Activated CD4-positive, alpha-beta T cell treated with anti-CD3 and anti-CD28 coated beads, Interleukin-2, amount 10 ng/mL, durations not matched to agents 7 days and 5 days (primary cell): ENCODE measurements at places on chromosomes 16 and 17.

DNA sequence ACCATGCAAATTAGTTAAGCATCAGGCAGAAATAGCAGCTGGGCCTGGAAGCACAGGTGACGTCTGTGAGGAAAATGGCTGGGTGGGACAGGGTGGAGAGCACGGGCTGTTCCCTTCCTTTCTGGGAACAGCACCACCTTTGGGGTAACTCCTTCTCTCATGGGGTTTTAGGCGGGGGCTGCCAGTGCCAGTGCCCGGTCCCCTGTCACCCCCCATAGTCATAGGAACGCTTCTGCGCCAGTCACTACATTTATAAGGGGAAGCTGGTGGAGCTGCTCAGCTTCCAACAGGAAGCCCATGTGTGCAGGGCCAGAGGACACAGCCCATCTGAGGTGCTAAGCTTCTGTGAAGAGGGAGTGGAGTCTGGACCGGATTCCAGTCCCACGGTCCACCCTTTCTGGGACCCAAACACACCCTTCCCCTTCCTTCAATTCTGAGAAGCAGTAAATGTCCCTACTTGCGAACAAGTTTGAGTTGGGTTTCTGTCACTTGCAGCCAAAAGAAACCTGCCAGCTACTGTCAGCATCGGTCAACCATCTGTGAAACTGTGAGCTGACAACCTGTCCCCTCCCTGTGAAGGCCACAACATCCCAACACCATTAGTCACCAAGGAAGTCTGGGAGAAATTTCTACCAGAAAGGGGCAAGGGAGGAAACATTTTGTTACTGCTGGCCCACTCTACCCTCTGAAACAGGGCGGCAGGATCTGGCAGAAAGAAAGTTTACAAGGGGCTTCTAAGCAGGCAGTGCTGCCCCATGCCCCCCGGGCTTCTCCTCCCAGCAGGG lies 86.0 kb upstream of the AMZ2 start:
- no peak for DNase-seq

DNA sequence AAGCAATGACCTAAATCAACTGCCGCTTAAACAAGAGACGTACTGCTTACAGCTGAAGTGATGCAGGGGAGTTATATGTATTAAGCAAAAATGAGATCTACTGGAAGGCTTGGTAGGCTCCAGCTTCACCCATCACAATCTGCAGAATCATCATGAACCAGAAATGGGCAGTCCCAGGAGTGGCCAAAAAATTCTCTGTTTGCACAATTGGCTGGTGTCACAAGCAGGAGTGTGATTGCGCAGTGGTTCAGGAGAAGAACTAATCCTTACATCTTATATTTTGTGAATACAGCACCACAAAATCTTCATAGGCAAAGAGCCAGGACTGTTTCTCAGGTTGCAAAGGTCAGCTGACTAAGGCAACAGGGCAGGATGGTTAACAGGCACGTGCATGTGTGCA lies 75.9 kb downstream of the CES1 start:
- DNase-seq = no peak

GRCh38 chr17:69540356-69540755 lies 125.9 kb downstream of the MAP2K6 start:
- DNase-seq = no peak

- no peak for DNase-seq
These were observed 2.3 kb downstream of the PAFAH1B1 start for GRCh38 chr17:2595716-2596115.

DNA sequence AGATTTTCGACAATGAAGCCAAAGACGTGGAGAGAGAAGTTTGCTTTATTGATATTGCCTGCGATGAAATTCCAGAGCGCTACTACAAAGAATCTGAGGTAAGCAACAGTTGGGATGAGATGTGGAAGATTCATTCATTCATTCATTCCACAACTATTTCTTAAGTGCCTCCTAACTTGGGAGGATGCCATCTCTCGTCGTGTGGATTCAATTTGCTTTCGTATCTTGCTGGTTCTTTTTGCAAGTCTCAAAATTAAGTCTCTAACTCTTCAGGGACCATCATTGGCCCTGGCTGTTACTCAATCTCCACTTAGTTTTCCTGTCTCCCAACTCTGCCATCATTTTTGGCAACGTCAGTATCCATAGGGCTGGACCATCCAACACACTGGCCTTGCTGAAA lies 85.6 kb upstream of the NOL11 start:
- DNase-seq = no peak

- DNase-seq = no peak
These were observed 184.5 kb downstream of the NTN1 start for GRCh38 chr17:9205520-9206409.

DNA sequence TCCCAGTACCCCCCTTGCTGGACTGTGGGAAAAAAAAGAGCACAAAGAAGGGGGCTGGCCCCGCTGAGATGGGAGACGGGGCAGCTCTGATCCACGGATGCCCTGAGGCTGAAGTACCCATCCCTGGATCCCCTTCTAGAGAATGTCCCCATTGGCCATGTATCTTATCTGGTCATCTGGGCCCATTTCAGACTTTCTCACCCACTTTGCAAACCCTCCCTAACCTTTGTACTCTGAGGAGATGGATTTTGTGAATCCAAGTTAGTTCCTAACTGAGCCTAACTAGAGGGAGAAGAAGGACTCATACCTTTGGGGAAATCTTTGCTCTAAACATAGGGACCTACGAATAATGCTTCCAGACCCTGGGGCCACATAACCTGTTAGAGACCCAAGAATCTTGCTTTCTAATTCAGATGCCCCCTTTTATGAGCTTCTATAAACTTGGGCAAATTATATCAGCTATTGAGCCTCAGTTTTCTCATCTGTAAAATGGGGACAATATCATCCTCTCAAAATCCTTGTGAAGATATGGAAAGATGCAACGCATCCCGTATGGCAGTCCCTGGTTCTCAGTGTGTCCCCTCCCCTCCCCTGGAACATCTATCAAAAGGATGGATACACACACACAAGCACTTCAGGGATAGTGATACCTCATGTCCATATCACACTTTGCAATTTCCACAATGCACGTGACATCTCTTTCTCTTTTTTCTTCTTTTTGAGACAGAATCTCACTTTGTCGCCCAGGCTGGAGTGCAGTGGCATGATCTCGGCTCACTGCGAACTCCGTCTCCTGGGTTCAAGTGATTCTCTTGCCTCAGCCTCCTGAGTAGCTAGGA lies 16.8 kb upstream of the FZD2 start:
- no peak for DNase-seq

DNA sequence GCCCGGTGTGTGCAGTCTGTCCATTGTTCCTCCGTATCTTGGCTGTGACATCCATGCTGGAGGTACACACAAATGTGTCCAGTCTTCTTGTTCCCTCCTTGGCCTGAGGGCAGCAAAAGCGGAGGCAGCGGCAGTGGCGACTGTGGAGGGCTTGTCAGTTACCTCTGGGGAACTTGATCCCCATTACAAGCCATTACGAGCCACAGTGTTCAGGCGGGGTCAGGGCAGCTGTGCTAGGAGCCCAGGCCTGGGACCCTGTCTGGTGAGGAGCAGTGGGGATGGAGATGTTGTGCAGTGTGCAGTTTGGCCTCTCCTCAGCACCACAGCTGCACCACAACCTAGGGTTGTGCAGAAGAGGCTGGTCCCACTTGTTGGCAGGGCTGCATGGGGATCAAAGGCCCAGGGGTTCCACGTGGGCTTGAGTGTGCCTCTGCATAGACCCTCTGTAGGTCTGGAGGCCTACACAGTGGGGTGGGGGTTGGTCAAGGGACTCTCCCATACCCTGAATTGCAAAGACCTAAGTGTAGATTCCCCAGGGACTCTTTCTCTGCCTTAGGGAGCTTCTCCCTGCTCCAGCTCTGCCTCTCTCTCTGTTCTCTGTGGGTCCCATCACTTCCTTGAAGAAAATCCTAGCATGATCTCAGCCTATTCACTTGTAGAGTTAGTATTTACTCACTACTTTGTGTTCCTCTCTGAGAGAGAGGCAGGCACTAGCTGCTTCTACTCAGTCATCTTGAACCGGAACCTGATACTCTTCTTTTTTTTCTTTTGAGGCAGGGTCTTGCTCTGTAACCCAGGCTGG lies 58.8 kb downstream of the SLFN11 start:
- DNase-seq = no peak

DNA sequence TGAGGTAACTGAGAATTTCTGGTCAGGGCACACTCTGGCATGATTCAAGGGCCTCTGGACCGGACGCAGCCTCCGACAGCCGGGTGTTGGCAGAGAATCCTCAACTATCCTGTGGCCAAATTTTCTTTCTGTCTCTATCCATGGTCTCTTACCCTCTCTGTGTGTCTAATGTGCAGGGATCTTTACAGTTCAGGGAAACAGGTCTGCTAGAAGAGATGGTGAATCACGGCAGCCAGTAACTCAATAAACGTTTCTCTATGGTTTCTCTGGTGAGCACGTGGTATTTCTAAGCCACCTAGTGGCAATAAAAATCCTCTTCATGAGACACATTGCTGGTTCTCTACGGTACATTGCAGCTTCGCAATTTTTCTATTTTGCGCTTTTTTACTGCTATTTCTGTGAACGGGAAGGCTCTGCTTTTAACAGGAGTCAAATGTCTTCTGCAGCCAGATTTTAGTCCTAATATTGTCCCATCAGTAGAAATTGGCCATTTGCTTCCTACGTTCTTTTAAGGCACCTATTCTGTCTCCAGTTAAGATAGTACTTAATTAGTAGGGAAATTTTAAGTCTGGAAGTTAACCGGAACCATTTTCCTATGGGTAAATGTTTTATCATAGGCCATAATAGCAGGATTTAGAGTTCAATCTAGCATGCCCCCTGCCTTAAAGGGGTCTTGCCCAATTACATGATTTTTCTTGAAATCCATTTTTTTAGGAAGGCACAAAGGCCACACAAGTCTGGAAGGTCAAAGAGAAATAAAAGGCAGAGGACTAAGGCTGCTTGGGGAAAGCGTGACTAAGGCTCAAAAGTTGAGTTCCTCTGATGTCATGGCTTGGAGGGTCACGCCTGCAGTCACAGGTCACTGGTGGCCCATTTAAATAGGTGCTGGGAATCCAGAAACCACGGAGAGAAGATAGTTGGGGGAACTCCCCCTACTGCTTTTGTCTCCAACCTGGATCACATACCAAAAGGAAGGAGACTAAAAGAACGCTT lies 31.5 kb downstream of the QPRT start:
- peak; percentile 65 for DNase-seq

DNA sequence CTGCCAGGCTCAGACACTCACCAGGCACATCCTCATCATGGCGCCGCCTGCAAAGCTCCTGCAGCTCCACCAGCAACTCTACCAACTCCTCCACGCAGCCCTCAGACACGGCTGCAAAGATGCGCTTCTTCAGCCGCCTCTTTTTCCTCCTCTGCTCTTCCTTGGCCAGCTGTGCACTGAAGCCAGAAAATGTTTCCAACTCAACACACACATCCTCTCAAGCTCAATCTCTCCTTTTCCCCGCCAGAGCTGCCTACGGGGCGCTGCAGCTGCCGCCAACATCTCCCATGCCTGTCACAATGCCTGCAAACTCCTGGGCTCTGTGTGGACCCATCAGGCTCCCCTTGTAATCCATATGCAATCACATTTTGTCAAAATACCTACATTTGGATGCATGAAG lies 14.2 kb downstream of the TRPV3 start:
- DNase-seq = no peak

- DNase-seq = no peak
These were observed 10.0 kb upstream of the RPL13 start for GRCh38 chr16:89550421-89551007.

GRCh38 chr17:78092794-78093324 lies 35.7 kb downstream of the TMC6 start:
- DNase-seq = no peak

- no peak for DNase-seq
These were observed 390 bp downstream of the ZNRF1 start for GRCh38 chr16:74999219-74999608.

- DNase-seq = peak; percentile 78
These were observed 6.7 kb downstream of the SPACA3 start for GRCh38 chr17:32998111-32998886.

- no peak for DNase-seq
These were observed 384.6 kb downstream of the CNTNAP4 start for GRCh38 chr16:76661691-76662235.

GRCh38 chr16:2753733-2754020 lies 1.2 kb downstream of the SRRM2 start:
- no peak for DNase-seq

GRCh38 chr17:33572615-33573014 lies 279.5 kb upstream of the ASIC2 start:
- DNase-seq = no peak

DNA sequence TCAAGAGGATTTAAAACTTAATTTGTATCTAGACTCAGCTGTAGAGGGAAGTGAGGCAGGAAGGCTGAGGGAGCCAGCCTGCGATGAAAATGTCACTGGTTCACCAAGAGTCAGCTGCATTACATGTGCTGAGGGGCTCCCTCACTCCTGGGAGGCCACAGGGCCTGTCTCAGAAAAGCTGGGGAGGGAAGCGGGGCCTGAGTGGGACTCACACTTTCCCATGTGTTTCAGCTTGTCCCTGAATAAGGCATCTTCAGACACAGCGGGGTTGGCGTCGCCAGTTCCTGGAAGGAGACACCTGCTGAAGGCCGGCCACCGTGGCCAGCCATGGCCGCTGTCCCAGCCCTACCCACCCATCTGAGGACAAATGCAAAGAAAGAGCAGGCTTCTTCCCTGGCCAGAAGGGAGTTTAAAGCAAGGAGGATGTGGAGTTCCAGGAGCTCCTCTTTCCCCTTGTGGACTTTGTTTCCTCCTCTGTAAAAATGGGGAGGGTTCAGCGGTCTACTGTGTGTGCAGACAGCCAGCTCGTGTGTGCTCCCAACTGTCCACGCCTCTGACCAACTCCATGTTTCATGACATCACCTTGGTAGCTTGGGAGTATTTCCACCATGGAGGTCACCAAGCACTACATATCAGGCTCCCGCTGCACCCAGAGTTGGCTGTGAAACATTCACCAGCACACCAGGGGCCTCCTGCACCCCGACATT lies 19.2 kb upstream of the MRPS23 start:
- no peak for DNase-seq

DNA sequence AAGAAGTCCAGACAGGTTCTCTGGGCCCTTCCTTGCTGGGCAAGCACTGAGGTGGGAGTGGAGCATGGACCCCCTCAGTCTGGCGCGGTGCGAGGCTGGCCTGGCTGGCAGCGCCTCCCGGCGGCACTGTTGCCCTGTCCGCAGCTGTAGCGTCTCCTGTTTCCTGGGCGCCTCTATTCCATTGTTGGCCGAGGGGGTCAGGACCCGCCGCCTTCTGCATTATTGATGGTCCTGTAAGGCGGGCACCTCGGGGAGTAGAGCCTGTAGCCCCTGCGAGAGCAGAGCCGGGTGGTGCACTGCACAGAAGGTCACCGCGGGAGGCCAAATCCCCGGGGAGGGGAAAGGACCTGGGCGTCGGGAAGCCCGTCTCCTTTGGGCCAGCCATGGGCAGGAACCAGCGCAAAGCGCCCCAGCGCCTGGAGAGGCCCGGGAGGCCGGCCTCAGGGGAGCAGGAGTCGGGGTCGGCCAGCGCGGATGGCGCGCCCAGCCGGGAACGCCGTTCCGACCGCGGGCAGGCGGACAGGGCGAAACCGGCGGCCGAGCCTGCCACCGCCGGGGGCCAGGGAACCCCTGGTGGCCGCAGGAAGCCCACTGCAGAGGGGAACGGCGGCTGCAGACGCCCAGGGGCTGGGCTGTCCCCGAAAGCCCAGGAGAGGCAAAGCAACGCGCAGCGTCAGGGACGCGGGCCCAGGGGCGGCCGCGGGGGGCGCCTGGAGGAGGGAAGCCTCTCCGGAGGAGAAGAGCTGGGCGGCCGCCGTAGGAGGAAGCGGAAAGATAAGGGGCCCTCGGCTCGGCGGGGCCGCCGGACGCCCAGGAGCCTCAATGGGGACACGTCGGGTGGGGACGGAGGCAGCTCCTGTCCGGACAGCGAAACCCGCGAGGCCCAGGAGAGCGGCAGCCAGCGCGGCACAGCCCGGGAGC lies at the start of gene MYO15B:
TSS of gene MYO15B (plus strand) at position 126 of the 921 bp plus-strand sequence. CDS start at position 384, 258 bp downstream.
- DNase-seq = peak; percentile 21

- peak; percentile 33 for DNase-seq
These were observed 252.3 kb downstream of the SNX29 start for GRCh38 chr16:12228602-12229499.

GRCh38 chr17:17679748-17680147 lies 1.5 kb upstream of the RAI1 start:
- DNase-seq = no peak
